ENCODE measurements at places on chromosomes 12 and 14.

GRCh38 chr12:45273717-45274271 is 57.9 kb downstream of the ANO6 start:
- no peak for DNase-seq

- DNase-seq = no peak
Observed at GRCh38 chr14:60815371-60815770, 80.8 kb downstream of the MNAT1 start.

DNA sequence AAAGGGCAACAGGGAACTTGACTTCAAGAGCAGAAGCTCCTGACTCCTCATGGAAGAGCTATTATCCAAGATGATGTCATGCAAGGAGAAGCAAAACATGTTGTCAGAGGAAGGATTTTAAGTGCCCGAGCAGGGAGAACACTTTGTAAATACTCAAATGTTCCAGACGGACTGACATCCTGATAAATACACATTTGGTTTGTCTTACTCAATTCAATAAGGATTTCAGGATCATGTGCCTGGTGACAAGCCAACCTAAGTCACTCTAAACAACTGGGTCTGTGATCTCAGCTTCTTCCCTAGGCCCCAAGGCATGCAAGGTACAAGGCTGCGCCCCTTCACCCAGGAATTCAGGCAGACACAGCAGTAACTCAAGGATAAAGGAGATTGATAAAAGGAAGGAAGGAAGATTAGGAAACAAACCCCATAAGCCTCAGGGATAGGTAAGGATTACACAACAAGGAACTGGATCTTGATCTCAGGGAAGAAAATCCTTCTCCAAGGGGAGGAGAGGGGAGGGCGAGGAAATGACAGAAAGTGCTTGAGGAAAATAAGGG is 26.8 kb upstream of the CEBPE start:
- DNase-seq = no peak

GRCh38 chr14:64112867-64113678 is 181.1 kb downstream of the ESR2 start:
- DNase-seq = peak; percentile 57

DNA sequence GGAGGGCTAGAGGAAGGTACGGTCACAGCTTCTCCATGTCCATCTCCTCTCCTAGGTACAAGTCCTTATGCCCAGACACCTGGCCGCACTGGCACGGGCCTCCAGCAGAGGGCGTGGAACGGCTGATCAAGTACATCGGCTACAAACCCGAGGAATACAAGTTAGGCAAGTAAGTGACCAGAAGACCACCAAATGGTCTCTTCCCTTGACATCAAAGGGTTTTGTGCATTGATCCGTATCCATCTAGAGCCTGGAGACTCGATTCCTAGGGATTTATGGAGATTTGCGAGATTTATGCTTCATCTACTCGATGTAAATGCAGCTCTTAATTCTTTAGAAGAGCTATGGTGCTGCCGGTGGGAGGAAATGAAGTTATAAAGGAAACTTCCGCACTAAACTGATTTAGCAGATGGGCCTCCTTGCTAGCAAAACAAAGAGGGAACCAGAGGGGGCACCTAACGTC is 44.2 kb downstream of the KCTD10 start:
- peak; percentile 71 for DNase-seq

- DNase-seq = no peak
Observed at GRCh38 chr14:93683226-93683625, 105.1 kb downstream of the PRIMA1 start.

DNA sequence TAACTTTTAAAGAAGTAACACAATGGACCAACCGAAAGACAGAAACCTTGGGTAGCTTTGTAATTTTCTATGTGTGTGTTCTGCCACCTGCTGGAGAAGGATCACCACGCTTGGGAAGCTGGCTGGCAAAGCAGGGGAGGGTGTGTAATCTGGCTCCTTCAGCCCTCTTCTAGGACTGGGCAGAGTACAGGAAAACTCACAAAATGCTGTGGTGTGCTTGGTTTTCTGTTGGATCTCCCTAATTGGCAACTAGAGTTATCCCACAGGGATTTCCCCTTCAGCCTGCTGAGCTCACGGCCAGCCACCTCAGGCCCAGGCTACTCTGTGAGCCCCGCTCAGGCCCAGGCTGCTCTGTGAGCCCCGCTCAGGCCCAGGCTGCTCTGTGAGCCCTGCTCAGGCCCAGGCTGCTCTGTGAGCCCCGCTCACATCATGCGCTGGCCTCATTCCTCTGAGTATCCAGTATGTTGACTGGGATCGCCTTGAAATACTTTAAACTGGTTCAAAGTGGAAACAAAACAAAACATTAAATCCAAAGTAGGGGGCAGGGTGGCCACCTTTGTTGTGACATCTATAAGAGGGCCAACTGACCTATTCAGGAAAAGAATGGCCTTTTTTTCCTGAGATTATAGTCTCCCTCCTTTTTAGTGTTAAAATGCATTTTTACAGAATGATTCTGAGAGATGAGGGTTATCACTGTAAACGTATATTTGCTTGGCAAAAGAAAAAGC is 52.0 kb upstream of the RNU6-8 start:
- peak; percentile 43 for DNase-seq

DNA sequence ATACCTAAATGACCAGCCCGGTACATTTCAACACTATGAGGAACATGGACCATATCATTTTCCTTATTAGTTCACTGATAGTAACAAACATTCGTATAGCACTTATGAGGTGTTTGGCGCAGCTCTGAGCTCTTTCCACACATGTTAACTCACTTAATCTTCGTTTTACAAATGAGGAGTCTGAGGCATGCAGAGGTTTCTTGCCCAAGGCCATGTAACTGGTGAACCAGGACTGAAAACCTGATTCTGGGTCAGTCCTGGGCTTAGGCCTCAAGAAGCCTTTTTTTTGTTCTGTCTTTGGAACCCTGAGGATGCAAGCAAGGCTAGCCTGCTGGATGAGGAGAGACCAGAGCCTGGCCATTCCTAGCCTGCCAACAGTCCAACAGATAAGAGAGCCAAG is 55.0 kb downstream of the C14orf132 start:
- DNase-seq = no peak

DNA sequence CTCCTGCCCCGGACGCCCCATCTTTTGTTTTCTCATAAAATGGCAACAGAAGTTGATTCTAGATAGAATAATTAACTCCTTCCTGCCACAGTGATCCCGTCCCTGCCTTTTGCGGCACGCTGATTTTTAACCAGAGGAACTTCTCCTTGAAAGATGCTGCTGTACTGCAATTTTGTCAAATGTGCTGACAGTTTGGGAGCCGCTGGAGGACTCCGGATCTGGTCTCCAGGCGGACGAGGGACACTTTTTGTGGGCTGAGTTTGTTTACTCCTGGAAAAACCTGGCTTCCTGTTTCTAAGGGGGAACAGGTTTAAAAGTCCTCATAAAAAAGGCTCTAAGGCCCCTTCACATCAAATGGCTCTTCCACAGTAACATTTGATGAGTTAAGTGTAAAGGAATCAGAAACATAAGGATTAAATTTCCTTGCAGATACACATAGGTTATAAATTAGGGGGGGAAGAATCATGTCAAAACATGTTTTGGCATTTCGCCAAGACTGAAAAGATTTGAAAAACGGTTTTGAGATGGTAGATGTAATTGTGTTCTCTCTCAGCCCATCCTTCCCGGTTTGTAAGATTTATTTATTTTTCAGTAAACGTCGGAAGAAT is 15.5 kb downstream of the FZD10 start:
- DNase-seq = no peak

- no peak for DNase-seq
Observed at GRCh38 chr14:79333198-79333546, 878.1 kb downstream of the DIO2 start.

- DNase-seq = no peak
Observed at GRCh38 chr14:65210822-65211182, 108.5 kb upstream of the MAX start.

DNA sequence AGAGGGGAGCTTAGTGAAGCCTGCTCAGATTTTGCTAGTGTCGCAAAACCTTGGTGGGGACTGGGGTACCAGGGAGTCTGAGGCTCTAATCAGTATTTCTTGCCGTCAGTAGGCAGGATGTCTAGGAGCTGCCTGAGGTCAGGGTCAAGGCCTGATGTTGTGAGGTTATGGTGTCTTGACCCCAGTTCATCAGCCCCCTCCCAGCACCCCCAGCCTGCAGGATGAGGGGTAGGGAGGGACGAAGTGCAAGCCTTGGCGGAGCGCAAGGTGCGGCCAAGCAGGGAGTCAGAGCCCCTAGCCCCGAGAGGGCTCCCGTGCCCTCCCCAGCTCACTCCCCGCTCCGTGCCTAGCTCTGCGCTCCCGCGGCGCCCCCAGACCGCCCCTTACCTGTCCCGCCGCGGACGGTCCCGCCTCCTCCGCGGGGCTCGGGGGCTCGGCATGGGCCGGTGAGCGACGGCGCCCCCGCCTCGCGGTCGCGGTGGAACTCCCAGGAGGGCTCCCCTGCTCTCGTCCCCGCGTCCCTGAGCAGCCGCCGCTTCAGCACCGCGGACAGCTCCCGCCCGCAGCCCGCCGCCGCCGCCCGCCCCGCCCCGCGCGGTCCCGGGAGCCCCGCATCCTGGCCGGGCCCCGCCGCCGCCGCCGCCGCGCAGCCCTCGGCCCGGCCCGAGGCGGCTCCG is 347 bp downstream of the SYNDIG1L start:
- no peak for DNase-seq

- DNase-seq = no peak
Observed at GRCh38 chr14:100955201-100955600, 51.7 kb upstream of the RTL1 start.

DNA sequence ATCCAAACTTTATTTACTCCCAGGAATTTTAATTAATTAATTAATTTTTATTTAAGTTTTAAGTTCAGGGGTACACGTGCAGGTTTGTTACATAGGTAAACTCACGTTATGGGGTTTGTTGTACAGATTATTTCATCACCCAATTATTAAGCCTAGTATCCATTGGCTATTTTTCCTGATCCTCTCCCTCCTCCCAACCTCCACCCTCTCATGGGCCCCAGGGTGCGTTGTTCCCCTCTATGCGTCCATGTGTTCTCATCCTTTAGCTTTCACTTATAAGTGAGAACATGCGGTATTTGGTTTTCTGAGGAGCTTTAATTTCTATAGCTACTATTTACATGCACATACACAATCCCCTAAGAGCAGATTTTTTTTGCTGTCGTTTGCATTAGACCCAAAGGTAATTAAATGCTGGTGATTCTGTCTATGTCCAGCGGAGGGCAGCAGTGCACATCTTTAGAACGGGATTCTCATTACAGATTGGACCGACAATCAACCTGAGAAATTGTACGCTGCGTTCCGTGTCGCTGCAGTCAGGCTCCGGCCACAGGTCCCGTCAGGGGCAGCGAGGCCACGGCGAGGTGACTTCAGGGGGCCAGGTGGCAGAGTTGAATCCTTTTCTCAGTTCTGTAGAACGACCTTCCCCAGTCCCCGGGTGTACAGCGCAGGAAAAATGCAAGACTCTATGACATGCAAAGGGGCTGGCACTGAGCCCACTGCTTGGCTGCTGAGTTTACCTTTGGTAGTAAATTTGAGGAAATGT is 11.6 kb downstream of the TMEM30B start:
- DNase-seq = peak; percentile 80

GRCh38 chr12:83313827-83314226 is 627.1 kb downstream of the TMTC2 start:
- no peak for DNase-seq

DNA sequence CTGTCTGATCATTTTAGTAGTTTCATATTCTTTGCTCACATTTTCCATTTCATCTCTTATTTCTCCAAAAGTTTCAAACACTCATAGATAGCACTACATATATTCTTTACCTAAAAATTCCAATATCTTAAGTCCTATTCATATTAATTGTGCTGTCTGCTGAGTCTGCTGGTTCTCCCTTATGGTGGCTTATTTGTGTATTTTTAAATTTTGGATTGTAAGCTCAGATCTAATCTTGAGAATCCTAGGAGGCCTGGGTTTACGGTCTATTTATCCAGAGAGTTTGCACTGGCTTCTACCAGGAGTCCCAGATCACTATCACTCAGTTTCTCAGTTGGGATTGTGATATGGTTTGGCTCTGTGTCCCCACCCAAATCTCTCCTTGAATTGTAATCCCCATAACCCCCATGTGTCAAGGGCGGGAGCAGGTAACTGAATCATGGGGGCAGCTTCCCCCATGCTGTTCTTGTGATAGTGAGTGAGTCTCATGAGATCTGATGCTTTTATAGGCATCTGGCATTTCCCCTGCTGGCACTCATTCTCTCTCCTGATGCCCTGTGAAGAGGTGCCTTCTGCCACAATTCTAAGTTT is 10.2 kb downstream of the NT5DC3 start:
- DNase-seq = no peak

- peak; percentile 80 for DNase-seq
Observed at GRCh38 chr12:70366581-70367257, 629 bp downstream of the KCNMB4 start.

- no peak for DNase-seq
Observed at GRCh38 chr12:64147011-64147631, 75.0 kb downstream of the KICS2 start.

DNA sequence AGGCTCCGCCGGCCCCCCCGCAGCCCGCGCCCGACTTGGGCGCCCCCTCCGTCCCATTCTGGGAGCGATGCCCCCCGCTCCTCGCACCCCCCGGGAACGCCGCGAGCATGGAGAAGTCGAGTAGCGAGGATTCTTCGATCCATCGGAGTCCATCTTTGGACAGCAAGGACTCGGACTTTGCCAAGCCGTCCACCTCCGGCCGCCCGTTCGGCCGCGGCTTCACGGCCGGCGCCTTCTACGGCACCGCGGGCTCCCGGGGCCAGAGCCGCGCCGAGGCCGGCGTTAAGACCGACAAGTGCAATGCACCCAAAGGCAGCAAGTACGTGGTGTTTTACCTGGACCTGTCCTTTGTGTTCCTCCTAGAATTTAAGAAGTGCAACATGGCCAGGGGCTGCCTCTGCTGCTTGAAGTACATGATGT is 123.6 kb downstream of the TSPAN9 start:
- DNase-seq = no peak

GRCh38 chr12:54429014-54429471 is 10.0 kb upstream of the ITGA5 start:
- no peak for DNase-seq

DNA sequence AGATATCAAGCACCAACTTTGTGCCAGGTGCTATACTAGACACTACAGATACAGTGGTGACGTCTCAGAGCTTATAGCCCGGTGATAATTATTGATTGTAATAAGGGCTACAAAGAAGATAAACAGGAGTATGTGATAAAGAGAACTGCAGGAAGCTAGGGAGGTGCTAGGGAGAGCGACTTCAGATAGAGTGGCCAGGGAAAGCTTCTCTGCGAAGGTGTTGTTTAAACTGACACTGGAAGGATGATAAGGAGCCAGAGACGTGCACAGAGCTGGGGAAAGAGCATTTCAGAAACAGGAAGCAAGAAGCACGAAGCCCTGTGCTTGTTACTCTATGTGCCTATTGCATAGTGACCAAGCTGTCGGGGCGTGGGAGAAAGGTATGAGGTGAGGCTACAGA is 48.1 kb upstream of the OTX2 start:
- DNase-seq = no peak

- no peak for DNase-seq
Observed at GRCh38 chr12:114673169-114673833, 10.7 kb downstream of the TBX3 start.

Data from NCI-H1105 (cell line).